H1 (cell line): ENCODE measurements at places on chromosomes 12 and 14.

GRCh38 chr12:53744130-53744441, 7.7 kb downstream of the CISTR start:
- no peak for DNase-seq

DNA sequence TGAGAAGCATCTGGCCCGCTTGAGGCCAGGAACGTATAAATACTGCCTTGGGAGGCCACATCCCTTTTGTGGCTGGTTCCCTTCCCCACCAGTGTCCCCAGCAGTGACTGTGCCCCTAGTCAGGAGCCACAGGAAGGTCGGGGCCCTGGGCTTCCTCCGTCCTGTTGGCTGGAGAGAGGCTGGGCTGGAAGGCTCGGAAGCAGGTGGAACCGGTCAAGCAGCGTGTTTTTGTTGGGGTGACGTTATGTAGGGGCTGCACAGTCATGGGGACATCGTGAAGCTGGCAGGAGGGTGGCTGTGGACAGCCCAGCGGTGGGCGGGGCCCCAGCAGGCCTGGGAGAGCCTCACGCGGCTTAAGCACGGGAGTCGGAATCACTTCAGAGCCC, 10.1 kb downstream of the XRCC3 start:
- DNase-seq = no peak

- no peak for DNase-seq
Observed at GRCh38 chr12:115004470-115005146, 320.6 kb upstream of the TBX3 start.

DNA sequence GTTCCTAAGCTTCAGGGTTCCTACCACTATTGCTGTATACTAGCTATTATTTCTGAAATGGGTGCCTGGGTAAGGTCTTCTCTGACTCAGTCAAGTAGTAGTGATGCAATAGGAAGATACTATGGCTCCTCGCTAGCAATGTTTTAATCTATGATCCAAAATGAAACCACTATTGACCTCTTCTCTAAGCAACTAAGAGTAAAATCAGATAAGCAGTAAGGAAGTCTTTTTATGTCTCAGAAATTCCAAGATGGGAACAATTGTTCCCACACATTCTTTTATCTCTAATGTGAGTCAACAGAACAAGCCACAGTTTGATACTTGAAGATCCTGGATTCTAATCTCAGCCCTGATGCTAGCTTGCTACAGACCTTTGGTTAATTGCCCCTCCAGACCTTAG, 45.1 kb downstream of the AREL1 start:
- no peak for DNase-seq

GRCh38 chr12:48285751-48286650, 64.7 kb downstream of the ZNF641 start:
- DNase-seq = no peak

GRCh38 chr12:71661977-71662530, 1.6 kb downstream of the ZFC3H1 start:
- DNase-seq = no peak

DNA sequence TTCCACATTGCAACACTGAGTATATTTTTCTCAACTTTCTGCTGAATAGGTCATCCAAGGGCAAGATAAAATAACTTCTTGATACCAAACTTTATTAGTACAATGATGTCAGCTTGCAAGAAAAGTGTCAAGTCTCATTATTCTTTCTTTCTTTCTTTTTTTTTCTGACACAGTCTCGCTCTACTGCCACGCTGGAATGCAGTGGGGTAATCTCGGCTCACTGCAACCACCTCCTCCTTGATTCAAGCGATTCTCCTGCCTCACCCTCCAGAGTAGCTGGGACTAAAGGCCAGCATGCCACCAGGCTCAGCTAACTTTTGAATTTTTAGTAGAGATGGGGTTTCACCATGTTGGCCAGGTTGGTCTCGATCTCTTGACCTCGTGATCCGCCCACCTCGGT, 523.4 kb downstream of the FSCB start:
- no peak for DNase-seq

DNA sequence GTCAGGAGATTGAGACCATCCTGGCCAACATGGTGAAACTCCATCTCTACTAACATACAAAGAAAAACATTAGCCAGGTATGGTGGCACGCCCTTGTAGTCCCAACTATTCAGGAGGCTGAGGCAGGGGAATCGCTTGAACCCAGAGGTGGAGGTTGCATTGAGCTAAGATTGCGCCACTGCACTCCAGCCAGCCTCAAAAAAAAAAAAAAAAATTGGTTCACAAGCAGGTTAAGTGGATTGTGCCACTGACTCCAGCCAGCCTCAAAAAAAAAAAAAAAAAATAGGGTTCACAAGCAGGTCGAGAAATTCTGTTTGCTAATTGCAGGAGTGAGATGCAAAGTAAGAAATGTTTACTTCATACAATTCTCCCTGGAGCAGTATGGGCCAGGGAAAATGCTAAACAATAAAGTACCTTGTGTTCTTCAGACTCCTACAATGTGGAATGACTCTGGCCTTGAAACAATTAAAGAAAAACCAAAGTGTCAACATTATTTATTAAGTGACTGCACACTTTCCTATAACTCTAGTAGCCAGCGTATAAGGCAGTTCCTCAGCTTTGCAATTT, 6.1 kb downstream of the EDDM3B start:
- no peak for DNase-seq

DNA sequence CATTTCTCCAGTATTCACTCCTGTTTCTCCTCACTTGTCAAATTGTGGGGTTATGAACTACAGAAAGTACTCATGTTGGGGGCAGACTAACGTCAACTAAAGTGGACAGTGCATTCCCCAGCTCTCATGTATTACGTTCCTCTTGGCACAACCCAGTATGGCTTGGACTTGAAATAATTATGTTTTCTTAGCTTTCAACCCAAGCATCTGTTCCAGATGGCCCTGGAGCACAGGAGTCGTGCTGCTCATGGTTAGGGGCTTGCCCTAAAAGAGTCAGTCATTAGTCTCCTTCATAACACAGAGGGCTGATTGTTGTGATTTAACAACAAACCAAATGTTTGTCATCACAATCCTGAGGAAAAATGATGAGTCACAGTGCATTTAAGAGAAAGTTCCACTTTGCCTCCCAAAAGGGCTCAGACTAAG, 154.4 kb downstream of the RPAP3 start:
- DNase-seq = no peak

GRCh38 chr12:108090107-108090899, 38.8 kb upstream of the WSCD2 start:
- DNase-seq = no peak

DNA sequence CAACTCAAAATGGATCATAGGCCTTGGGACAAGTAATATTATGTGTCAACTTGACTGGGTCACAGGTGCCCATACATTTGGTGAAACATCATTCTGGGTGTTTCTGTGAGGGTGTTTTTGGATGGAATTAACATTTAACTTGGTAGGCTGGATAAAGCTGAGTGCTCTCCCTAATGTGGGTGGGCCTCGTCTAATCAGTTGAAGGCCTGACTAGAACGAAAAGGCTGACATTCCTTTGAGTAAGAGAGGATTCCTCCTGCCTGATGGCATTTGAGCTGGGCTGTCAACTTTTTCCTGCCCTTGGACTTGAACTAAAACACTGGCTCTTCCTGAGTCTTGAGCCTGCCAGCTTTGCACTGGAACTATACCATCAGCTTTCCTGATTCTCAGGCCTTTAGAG, 93.4 kb upstream of the ESRRB start:
- DNase-seq = no peak

DNA sequence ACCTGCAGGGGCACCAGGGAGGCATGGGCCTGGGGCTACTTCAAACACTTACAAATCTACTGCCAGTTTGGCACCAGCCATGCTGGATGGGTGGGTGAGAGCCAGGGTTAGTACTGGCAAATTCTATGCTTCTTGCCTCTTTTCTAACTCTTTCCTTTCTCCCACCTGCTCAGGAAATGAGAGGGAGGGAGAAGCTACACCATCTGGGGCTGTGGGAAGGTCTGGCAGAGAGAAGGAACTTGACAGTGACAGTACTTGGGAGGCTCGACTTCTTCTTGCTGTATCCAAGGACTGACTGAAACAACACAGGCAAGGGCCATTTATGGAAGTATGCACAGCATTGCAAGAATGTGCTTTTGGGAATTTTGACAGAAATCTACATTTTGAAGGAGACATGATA, 149.6 kb upstream of the DYRK2 start:
- no peak for DNase-seq

DNA sequence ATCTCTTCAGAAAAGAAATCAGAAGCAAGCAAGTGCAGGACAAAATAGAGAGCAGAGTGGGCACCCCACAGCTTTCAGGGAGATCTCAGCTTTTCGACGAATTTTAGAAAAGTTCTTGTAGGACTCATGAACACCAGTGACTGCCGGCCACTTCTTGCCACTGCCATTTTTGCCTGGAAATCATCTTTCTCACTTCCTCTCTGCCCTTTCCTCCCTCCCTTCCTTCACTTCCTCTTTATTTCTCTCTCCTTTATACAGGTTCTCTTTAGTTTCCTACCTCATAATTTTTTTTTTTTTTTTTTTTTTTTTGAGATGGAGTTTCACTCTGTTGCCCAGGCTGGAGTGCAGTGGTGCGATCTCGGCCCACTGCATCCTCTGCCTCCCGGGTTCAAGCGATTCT, 185.6 kb downstream of the APAF1 start:
- no peak for DNase-seq

GRCh38 chr14:83096092-83096491, 1562.4 kb upstream of the SEL1L start:
- DNase-seq = no peak

GRCh38 chr14:67951529-67952135, 132.1 kb downstream of the RAD51B start:
- no peak for DNase-seq

- no peak for DNase-seq
Observed at GRCh38 chr12:52267699-52268098, 6.7 kb upstream of the KRT86 start.

GRCh38 chr12:40586823-40587222, 105.4 kb upstream of the CNTN1 start:
- DNase-seq = no peak
